CD4-positive, alpha-beta T cell treated with Interleukin-12 subunit alpha and Interleukin-12 subunit beta, for 1 hour (primary cell): ENCODE measurements at places on chromosomes 13 and 19.

DNA sequence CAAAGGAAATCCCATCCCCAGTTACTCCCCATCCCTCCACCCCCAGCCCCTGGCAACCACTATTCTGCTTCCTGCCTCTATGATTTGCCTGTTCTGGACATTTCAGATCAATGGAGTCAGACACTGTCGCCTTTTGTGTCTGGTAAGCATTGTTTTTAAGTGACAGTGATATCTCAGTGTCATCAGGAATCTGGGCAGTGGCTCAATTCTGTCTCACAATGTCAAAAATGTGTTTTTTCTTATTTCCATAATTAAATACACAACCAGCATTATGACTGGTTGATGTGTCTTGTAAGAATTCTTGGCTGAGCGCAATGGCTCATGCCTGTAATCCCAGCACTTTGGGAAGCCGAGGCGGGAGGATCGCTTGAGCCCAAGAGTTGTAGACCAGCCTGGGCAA, 20.2 kb upstream of the PGLS start:
- no peak for DNase-seq

- no peak for DNase-seq
Measured at GRCh38 chr19:48868114-48868886, at the start of gene PLEKHA4. Gene PLEKHA4, minus strand, starts transcription at chr19:48868617. Its CDS starts 997 bp downstream, at chr19:48867620.

DNA sequence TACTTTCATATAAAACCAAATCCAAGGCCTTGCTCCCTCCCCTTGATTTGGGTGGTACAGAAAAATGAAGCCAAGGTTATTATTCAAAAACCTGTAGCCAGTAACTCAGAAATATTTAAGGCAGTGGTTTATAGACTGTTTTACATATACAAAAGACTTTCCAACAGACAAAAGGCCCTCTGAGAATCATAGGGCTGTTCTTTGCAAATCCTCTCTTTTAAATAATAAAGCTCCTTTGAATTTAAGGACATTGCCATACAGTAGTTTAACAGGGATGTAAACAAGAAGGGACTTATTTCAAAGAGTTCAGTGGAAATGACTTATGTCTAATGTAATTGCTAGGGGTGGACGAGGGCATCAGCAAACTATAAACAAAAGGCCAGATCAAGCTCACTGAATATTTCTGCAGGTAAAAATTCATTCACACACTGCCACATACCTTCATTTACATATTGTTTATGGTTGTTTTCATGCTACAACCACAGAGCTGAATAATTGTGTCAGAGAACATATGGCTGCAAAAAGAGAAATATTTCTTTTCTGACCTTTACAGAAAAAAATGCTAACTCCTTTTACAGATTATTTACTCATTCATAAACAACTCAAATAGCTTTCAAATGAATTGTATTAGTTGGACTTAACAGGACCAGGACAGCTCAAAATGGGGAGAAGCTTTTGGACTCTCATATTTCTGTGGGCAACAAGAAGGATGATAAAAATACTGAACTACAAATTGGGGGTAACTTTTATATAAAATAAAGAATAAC, 665.6 kb downstream of the SLITRK1 start:
- DNase-seq, result no peak

GRCh38 chr13:113990321-113990837, 16.5 kb upstream of the C13orf46 start:
- DNase-seq, result no peak

DNA sequence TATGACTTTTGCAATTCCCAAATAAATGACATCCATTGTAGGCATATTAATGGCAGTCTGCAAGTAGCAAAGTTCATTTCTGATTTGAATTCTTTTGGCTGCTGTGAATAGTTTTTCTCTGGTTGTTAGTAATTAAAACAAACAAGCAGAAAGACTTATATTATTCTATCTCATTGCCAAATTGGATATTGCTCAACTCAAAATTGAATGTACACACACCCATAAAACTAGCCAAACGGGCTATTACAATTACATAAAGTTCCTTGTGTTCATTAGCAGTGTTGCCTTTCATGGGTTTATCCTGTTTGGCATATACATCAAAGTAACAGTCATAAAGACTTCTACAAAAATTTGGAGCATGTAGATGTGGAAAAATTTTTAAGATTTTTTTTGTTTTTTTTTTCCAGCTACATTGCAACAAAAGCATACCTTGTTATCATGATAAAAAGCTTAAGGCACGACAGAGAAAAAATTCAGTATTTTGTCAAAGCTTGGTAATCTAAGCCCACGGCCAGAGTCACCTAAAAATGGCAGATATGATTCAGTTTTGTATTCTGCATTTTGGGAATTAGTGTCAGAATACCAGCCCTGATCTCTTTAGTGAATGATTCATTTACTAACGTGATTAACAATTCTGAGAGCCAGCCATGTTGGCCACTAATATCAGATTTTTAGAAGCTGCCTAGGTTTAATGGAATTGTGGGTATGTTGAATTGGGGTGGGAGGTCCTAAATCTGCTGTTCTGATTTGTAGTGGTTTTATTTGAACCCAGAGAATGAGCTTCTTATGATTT, 108.4 kb downstream of the KLF5 start:
- DNase-seq, result no peak

DNA sequence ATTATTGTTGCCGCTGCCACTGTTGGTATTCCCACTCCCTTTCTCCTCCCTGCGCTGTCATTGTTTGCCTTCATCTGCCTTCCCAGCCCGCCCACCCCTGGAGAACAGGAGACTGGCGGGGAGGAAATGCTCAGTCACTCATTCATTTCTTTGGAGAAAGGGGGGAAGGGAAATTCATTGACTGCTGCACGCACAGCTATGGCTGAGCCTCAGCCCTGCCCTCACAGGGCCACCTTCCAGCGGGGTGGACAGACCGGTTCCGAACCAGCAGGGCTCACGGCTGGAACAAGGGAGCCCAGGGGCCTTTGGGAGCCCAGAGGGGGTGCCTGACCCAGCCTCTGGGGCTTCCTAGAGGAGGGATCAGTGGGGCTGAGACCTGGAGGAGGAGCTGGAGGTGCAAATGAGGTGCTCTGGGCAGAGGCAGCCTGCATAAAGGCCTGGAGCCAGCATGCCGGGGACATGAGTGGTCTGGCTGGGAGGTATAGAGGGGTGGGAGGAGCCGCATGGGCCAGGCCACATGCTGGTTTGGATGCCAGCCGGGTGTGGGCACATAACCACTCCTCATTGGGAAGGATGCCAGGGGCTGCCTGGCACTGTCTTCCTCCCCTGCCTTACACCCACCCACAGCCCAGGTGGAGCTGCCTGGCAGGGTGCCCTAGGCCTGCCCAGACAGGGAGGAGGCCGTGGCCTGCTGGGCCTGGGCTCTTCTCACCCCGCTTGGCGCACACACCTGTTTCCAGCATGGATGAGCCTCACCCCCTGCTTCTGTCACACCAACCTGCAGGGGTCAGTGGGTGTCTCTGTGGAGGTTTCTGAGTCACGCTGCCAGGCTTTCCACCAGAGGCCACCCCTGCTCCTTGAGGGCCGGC, 26.8 kb downstream of the PPP5C start:
- no peak for DNase-seq

- no peak for DNase-seq
Measured at GRCh38 chr13:62653371-62653770, 1237.7 kb upstream of the PCDH20 start.

GRCh38 chr13:77760893-77761292, 63.4 kb downstream of the SLAIN1 start:
- no peak for DNase-seq

DNA sequence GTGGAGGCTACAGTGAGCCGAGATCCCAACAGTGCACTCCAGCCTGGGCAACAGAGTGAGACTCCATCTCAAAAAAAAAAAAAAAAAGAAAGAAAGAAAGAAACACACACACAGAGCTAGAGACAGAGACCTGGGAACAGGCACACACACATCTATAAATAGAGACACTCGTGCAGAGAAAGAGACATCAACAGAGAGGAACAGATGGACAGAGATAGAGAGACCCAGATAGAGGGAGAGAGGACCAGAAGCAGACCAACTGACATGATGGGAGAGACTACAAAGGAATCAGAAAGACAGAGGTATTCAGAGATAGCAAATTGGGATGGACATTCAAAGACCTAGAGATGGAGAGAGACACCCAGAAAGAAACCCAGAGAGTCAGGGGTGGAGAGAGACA, 2.1 kb upstream of the CA11 start:
- DNase-seq, result no peak

DNA sequence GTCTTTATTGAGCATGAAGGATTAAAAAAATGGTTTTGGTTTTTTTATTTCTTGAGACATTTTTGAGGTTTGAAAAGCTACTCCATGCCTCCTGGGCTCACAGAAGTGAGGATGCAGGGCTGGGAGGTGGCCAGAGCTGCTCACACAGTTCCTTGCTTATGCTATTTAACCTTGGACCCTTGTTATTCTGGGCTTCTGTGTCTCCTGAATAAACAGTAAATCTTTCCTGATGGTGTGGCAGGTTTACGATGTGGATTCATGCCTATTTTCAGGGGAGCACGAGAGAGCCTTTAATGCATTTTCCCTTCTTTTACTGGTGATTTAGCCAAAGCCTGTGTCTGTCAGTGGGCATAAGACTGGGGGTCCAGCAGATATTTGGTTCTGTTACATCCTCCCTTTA, 34.3 kb upstream of the PCDH8 start:
- DNase-seq, result no peak

GRCh38 chr13:95035311-95036109, 265.7 kb downstream of the ABCC4 start:
- no peak for DNase-seq

DNA sequence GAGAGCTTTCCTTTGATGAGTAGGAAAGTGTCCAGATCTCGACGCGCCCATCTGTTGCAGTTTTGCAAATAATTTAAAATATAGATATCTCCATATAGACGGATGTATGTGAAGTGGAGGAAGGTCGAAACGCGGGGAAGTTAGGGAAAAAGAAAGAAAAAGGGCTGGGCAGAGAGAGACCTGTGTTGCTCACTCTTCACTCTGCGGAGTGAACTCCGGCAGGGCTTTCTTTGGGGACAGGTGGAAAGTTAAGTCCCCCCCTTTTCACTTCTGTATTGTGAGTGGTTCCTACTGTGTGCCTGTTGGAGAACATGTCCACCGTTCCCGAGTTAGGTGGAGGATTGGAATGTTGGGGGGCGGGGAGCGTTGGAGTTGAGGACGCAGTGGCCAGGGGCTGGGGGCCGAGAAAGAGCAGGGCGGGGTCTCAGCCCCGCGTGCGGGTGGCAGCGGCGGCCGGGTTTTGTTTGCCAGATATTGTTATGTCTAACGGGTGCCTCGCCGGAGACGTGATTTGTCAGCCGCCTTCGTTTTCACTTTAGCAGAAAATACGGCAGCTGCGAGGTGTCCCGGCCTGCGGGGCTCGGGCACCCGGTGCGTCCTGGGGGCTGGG, 145.1 kb upstream of the ZNF536 start:
- DNase-seq, result no peak

- DNase-seq, result no peak
Measured at GRCh38 chr13:63044589-63045313, 1629.1 kb upstream of the PCDH20 start.

GRCh38 chr19:53157626-53158025, 1.2 kb downstream of the ZNF347 start:
- no peak for DNase-seq

DNA sequence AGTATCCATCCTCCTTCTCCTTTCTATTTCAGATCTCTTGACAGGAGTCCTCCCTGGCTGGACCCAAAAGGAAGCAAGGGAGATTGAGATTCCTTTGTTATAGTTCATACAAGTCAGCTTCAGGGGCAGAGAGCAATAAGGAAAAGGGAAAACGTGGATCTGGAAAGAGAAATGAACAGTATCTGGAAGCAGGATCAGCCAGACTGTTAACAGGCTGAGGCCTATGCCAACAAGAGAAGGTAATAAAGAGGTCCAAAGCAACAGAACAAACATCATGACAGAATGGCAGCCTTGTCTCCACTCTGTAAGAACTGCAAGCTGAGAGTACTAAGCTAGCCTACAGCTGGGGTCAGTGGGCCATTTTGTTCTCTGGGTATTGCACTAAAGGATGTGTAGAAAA, 64.5 kb downstream of the RAP2A start:
- no peak for DNase-seq

DNA sequence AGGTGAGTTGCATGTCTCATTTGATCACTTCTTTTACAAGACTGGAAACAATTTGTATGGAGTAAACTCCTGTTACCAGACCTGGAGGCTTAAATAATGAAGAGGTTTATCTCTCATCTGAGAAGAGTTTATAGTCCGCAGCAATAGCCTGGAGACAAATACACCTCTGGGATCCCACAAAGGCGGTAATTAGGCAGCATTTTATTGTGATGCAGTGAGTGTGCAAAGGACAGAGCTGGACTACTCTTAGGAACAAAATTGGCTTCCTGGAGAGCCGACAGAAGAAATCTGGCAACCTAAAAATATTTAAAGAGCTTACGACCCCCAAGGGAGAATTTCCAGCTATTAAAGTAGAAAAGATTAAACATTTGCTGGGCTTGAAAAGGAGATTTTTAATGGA, 11.8 kb upstream of the KATNAL1 start:
- DNase-seq, result no peak

- no peak for DNase-seq
Measured at GRCh38 chr13:84528408-84529070, 646.3 kb upstream of the SLITRK1 start.

DNA sequence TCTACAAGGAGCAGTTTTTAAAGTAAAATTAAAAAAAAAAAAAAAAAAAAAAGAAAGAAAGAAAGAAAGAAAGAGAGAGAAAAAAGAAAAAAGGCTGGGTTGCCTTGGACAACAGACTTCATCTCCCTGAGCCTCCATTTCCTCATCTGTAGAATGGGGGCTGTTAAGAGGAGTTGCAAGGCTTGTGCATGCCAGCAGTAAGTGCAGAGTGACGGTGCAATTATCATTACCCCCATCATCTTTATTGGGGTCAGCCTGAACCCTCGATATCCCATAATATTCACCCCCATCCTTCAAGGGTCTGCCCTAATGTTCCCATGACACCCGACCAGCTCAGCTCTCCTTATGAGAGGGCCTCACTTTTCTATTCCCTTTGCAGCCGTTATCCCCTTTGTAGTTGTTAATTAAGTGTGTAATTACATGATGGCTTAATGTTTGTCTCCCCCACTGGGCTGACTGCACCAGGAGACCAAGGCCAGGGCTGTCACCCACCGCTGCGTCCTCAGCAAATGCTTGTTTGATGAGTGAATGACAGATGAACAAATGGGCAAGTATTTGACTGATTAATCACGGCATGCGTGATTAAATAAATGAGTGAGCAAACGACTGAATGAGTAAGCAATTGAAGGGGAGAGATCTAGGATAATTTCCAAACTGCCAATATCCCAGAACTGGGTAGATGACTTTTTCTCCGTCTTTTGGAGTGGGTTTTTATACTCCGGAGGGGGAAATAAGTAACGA, 10.1 kb downstream of the FOSB start:
- peak; percentile 69 for DNase-seq

GRCh38 chr13:46134961-46135522, 30.2 kb upstream of the CPB2 start:
- DNase-seq, result no peak

GRCh38 chr13:110238818-110239195, 68.2 kb downstream of the COL4A1 start:
- no peak for DNase-seq

DNA sequence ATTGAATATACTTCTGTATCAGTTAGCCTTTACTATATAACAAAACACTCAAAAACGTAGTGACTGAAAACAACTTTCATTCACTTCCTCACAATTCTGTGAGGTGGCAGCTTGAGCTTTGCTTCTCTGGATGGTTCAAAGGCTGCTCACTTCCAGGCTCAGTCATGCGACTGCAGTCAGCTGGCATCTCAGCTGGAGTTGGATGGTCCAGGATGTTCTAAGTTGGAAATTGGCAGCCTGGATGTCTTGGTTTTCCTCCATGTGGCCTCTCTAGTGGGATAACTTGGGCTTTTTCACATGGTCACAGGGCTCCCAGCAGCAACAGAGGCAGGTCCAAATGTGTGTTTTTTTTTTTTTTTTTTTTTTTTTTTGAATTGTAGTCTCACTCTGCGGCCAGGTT, 204.4 kb downstream of the LACC1 start:
- DNase-seq, result no peak

GRCh38 chr13:92649140-92649813, 577.3 kb upstream of the GPC6 start:
- no peak for DNase-seq
